Natural killer cell treated with Interleukin-12 subunit alpha and Interleukin-12 subunit beta and Interleukin-15 and Interleukin-18, amount 100 ng/mL, for 72 hours (primary cell): ENCODE measurements at places on chromosomes 4 and X.

GRCh38 chr4:18850867-18851266, 829.3 kb upstream of the LCORL start:
- DNase-seq = no peak

DNA sequence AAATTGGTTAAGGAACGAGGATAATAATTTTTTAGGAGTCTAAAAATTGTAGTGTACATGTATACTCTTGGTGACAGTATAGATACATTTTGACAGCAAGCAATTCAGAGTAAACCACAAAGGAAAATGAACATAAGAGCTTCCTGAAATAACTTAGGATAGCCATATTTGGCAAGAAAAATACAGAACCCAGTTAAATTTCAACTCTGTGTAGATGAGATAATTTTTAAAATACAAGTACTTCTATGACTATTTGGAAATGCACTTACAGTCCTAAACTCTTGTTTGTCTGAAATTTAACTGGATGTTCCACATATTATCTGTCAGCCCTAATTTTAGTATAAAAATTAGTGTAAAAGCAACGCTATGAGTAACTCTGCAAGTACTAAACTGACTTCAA, 124.4 kb upstream of the PCDH18 start:
- DNase-seq = no peak

- no peak for DNase-seq
These were observed 147.6 kb downstream of the BCOR start for GRCh38 chrX:39950018-39950688.

DNA sequence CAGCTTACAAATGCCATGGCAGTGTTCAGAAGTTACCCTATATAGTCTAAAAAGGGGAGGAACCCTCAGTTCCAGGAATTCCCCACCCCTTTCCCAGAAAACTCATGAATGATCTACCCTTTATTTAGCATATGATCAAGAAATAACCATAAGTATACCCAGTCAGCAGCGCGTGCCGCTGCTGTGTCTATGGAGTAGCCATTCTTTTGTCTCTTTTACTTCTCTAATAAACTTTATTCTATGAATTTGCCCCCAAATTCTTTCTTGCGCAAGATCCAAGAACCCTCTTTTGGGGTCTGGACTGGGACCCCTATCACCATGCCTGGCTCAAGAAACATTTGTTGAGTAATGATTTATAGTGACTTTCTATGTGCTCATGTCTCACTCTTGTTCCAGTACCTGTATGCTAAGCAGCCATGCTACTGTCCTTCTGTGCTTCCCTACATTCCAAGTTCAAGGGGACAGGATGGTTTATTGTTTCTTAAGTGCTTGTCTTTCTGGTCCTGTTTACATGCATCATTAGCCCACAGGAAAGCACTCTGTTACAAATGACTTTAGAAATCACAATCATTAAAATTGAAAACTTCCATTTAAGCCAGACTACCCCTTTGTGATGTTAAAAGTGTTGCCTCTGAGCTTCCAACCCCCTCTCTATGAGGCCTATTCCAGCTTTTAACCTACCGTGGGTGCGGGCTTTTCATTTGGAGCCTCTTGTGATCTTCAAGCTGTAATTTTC, 63.4 kb upstream of the S100G start:
- DNase-seq = no peak

DNA sequence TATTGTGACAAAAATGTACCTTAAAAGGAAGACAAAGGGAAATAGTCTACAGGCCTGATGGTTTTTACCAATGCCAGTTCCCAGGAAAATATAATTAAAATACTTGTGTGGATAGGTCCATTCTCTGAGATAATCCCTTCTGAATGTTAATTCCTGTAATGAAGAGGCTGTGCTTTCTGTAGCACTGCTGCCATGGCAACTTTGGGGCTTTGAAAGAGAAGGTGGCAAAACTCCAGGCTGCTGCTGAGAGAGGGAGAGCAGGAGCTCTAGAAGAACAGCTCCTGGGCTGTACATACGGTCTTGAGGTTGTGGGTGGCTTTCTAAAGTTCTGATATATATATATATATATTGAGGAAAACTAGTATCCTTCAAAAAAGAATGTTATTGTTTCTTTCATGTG, 125.4 kb downstream of the PDLIM5 start:
- no peak for DNase-seq

DNA sequence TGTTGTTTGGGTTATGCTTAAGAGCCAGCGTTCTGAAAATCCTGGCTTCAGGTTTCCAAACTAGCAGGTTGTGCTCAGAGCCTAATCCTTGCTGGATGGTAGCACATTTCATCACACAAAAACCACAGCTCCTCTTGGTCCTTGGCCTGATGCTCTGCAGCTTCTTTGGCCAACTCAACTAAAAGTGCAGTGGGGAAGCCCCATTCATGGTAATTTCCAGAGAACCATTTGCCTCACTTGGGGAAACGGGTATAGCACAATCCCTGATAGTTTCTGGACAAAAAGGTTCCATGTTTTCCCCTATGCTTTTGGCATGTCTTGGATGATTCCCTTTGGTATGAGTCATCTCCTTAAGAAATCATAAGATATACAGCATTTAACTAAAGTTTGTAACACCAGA, 78.7 kb downstream of the SYNPO2 start:
- no peak for DNase-seq

- DNase-seq = no peak
These were observed 15.3 kb downstream of the PDK3 start for GRCh38 chrX:24480400-24480865.

GRCh38 chr4:156472624-156473023, 499.0 kb downstream of the PDGFC start:
- no peak for DNase-seq

- DNase-seq = no peak
These were observed 76.7 kb upstream of the ARHGAP24 start for GRCh38 chr4:85398276-85398675.

- DNase-seq = no peak
These were observed 332.3 kb downstream of the PTTG2 start for GRCh38 chr4:38292529-38292928.

- no peak for DNase-seq
These were observed 145.0 kb downstream of the HDX start for GRCh38 chrX:84357296-84357695.

GRCh38 chrX:43971966-43972961, 926 bp downstream of the NDP start:
- no peak for DNase-seq

GRCh38 chr4:73679836-73680235, 59.6 kb upstream of the RASSF6 start:
- no peak for DNase-seq

DNA sequence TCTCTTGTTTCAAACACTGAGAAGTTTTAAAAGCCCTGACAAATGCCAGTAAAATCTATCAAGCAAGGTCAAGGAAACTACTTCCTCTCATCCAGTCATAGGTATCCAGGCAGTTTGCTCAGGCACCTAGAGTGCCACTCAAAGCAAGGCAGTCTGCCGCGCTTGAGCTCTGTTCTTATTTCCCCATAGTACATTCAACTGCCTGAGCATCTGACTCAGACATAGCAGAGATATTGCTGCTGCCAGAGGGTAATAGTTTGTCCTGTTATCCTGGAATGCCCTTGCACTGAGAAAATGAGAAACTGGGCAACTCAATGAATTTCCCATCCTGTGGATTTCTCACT, 16.1 kb upstream of the ATP8A1 start:
- DNase-seq = no peak

GRCh38 chr4:61251129-61251528, 51.0 kb downstream of the ADGRL3 start:
- DNase-seq = no peak

GRCh38 chr4:183256343-183256742, 63.7 kb downstream of the CLDN22 start:
- no peak for DNase-seq

DNA sequence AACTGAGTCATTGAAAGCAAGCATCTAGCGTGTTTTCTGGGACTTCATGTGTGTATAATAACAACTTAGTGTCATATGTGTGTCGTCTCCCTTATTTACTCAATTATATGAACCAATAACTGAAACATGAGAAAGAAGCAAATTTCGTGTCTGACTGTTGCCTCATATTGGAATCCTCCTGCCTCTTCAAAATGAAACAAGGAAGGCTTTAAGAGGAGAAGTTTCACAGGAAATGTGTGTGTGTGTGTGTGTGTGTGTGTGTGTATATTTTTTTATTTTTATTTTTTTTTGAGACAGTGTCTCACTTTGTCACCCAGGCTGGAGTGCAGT, 145.8 kb upstream of the SFRP2 start:
- DNase-seq = no peak

GRCh38 chr4:70239884-70240591, 2.4 kb upstream of the CSN3 start:
- DNase-seq = no peak

- DNase-seq = no peak
These were observed 119.5 kb upstream of the SCML1 start for GRCh38 chrX:17617806-17618205.

GRCh38 chr4:156113138-156113765, 159.6 kb upstream of the CTSO start:
- DNase-seq = no peak

- no peak for DNase-seq
These were observed 69.9 kb downstream of the GASK1B start for GRCh38 chr4:158102904-158103303.

DNA sequence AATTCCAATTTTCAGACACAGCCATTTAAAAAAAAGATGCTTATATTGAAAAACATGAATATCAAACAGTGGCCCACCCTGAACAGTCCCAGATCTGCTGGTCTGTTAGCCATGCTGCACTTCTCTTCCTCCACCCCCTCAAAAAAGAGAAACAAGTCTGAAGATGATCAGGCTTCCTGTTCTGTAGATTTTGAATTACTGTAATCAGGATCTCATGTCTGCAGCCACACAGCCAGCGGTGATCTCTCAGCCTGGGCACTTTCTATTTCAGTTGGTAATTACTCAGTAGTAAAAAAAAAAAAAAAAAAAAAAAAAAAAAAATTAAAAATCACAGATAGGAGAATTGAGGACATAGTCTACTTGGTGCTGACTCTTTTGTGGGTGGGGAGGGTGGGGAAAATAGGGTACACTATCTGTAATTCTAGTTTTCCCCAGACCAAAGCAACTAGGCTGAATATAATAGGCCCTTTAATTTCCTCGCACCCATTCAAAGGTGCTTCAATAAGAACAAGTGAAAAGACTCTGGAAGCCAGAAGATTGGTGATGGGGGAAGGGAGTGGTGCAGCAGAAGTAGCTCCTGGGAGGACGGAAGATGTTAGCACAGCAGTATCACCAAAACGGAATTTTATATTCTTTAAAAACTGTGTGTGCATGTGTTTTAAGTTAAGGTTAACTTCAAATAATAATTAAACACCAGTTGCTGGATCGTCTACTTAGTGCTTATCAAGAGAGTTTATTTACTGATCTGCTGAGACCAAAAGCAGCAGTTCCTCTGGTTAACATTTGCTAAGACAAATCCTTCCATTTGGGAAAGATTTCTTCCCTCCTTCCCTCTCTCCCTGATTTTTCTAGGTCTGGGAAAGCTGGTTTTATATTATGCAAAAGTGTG, 47.0 kb downstream of the SPRY1 start:
- no peak for DNase-seq

GRCh38 chr4:151658959-151659600, 101.7 kb downstream of the GATB start:
- no peak for DNase-seq

GRCh38 chr4:147651563-147651962, 32.4 kb downstream of the PRMT9 start:
- no peak for DNase-seq

DNA sequence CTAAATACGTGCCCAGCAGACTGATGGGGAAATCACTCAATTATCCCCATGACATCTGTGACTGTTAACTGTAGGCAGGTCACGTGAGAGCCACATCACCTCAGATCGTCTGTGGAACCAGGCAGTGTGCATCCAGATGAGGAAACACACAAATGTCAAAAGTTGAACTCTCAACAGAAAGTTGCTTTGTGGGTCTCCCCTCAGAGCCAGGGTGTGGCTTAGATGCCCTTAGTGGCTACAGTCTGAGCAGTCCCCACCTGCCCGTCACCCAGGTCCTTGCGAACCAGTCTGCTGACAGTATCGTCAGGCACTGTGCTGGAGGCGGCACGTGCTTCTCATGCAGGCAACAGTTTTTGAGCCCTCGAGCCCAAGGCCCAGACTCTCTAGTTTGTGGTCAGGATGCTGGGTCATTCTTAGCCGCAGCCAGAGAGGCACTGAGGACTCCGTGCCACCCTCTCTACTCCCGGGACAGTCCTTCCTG, 10.8 kb downstream of the TMEM187 start:
- DNase-seq = no peak

- no peak for DNase-seq
These were observed 6.0 kb downstream of the FRG2 start for GRCh38 chr4:190020790-190021717.

DNA sequence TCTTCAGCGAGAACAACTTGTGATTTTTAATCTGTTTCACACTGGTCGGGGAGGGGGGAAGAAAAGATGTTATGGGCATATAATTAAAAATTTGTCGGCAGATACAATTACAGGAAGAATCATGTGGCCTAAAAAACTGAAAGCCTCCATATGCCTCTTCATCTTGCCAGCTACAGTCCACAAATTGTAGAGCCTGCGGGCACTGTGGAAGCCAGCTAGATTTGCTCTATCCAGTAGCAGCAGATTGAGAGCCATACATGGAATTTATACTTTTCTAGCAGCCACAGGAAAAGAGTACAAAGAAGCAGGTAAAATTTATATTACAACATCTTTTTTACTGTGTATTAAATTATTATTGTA, 147.3 kb downstream of the TBL1X start:
- no peak for DNase-seq

- DNase-seq = no peak
These were observed 44.8 kb downstream of the ARFIP1 start for GRCh38 chr4:152824561-152824960.

GRCh38 chr4:49044270-49044669, 58.2 kb downstream of the CWH43 start:
- no peak for DNase-seq

GRCh38 chrX:18970465-18970864, 13.4 kb downstream of the PHKA2 start:
- no peak for DNase-seq

GRCh38 chrX:120536061-120536460, 24.7 kb downstream of the CUL4B start:
- no peak for DNase-seq
